ENCODE measurements at places on chromosomes 1 and 21.

- DNase-seq: no peak
Measured at GRCh38 chr1:217021956-217022355, 298.7 kb upstream of the ESRRG start.

DNA sequence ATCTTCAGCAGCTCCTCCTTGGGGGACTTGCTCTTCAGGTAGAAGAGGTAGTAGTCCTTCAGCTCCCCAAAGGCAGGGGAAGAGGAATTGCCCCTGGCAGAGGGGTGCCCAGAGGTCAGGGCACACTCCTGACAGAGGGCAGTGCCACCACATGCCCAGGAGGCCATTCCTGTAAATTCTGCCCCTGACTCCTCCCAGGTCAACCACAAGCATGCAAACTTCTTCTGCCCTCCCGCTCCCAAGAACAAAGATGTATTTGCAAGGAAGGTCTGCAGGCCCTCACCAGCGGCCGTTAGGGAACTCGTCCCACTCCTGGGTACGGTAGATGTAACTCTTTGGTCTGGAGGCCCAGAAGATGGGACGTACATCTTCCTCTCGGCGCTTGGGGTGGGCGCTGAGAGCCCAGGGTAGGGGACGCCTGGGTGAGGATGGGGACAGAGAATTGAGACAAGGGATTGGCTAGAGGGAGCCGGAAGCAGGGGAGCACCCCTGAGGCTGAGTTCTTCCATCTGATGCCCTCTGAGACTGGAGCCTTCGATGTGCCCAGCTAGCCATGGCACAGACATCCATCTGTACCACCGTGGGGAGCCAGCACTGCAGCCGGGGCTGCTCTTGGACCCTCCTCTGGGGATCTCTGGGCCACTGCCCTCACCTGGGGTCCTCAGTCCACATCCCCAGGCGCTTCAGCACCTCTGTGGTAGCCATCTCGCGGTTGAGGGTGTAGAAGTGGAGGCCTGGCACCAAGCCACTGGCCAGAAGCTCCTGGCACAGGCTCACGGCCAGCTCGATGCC is 11.1 kb downstream of the MTHFR start:
- DNase-seq: peak; percentile 57

GRCh38 chr1:198558402-198558801 is 17.9 kb upstream of the ATP6V1G3 start:
- no peak for DNase-seq

- no peak for DNase-seq
Measured at GRCh38 chr1:107016376-107016978, 40.0 kb upstream of the PRMT6 start.

- no peak for DNase-seq
Measured at GRCh38 chr1:200260597-200261335, 149.1 kb downstream of the ZNF281 start.

DNA sequence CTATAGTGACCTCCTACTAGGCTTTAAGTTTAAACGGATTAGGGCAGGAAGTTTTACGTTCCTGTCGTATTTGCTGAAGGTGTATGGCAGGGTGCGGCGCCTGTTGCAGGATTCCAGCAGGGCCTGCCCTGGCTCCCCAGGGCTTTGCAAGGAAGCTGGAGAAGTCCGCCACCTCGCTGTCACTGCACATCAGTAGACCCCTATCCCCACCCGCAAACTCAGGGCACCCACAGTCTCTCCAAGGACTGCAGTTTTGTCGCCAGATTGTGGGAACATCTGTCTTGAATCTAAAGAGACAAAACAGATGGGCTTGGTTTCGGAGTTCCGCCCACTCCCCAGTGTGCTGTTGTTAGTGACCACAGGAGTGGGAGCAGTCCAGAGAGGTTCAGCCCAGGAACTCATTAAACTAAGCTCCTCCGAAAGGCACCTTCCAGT is 110.8 kb downstream of the CDC7 start:
- no peak for DNase-seq

DNA sequence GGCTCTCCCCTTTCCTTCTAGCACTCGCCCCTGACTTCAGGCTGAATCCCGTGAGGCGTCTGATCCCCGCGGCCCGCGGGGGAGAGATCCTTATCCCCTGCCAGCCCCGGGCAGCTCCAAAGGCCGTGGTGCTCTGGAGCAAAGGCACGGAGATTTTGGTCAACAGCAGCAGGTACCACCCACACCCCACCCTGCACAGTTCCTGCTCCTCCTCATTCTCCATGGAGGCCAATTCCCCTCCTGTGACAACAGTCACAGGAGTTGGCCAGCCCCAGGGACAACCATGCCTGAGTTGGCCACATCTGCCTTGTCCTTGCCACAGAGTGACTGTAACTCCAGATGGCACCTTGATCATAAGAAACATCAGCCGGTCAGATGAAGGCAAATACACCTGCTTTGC is 20.0 kb downstream of the TMEM81 start:
- DNase-seq: peak; percentile 52

DNA sequence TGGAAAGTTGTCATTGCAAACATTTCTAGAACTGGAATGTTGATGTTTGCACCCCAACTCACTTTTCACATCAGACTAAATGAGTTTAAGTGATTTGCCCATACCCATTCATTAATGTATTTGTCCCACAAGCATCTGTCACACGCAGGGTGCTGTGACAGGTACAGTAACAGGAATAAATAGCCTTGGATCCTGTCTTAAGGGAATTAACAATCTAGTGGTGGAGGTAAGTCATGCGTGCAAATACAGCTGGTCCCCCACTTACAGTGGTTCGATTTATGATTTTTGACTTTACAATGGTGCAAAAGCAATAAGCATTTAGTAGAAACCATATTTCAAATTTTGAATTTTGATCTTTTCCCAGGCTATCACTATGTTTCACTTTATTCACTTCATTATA is 17.5 kb upstream of the PRDM2 start:
- DNase-seq: no peak

DNA sequence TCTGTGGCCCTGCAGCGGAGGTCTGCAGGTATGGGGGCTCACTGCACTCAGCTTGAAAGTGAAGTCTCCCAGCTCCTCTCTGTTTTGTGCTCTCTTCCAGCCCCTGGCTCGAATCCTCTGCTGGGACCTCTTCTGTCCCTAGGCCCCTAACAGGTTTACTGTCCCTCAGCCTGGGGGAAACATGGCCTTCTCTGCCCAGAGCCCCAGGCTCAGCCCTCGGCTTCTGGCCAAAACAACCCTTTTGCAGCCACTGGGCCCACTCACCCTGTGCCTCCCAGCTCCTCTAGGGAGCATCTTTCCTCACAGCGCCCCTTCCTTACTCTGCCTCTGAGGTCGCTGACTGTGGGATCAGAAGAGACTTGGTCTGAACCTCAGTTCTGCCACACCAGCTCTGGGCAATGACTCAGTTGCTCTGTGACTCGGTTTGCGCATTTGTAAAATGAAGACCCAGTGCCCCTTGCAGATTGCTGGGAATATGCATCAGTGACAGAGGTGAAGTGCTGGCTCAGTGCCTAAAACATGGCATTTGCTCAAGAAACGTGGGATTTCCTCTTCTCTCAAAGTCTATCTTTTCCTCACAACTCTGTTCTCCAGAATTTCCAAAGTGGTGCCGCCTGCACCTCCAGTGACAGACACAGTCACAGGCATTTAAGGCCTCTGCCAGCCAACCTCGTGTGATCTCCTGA is 26.5 kb upstream of the TENT5C start:
- DNase-seq: peak; percentile 65

DNA sequence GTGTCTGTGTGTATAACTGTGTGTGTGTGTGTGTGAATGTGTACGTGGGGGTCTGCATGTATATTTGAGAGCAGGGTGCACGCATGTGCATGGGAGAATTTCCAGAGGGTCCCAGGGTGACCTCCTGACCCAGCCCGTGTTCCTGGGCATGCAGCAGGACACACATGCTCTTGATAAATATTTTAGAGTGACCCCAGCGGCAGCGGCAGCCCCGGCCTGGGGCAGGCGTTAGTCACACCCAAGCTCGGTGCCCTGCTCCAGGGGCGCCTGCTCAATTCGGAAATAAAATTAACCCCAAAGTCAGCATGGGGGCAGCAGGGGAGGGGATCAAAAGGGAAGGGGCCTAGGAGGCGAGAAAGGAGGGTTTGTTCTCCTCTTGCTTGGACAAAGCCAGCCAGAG is 107.5 kb downstream of the PAX7 start:
- DNase-seq: no peak

GRCh38 chr1:218299416-218299815 is 14.3 kb downstream of the RRP15 start:
- no peak for DNase-seq

DNA sequence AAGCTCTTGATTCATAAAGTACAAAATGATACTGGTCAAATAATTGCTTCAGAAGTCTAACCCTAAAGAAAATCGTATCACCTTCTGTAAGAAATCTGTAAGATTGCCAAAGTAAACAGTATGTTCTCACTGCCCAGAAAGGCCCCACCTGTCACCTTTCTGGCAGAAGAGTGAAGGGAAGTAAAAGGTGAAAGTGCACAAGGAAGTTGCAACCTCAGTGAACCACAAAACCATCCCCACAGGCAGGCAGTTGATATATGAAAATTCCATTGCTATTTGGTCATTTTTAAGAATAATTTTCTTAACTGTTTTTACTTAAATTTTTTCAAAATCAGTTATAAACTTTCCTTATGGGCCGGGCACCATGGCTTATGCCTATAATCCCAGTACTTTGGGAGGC is 48.5 kb upstream of the FBXO28 start:
- DNase-seq: no peak

DNA sequence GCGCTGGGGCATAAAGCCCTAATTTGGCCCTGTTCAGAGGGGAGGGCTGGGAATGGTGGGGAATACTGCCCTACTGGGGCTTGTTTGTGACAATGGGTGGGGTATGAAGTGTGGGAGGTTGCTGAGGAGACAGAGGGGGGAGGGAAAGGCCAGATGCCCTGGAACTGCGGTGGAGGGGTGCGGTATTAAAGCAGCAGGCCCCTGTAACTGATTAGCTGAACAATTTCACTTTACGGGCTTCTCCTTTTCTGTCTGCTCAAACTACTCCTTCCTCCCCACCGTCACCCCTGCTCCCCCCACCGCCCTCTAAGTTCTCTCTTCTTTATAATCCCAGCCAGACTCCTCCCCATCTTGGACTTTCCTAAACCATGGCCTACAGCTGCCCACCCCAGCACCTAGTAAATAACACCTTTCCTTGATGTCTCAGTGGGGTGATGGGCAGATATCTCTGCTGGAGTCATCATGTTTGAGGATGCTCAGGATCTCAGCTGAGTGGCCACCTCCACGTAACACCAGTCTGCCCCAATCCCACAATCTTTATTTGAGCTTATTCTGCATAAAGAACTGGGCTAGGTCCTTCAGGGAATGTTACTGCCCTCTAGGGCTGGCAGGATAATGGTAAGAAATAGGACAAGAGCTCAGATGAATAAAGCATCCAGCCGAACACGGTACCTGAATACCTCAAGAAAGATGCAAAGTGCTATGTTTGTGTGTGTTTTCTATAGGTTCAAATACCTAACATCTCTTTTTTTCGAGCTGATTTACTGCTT is 33.5 kb downstream of the XCL1 start:
- DNase-seq: no peak

- no peak for DNase-seq
Measured at GRCh38 chr1:219506473-219506899, 106.4 kb downstream of the ZC3H11B start.

DNA sequence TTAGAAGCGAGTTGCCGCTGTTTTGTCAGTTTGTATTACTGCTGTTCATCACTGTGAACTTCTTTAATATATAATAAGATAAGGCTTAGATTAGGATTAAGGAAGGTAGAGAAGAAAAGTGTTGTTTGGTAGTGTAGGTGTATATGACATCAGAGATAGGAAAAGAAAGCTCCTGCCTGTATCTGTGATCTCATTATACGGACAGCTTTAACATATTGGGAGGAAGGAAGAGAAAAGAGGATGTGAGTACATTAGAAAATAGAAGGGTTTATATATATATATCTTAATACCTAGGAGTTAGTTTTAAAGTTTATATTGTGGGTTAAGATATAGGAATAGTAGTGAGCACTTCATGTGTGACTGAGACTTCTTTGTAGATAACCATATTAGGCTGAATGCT is 71.0 kb downstream of the RALGPS2 start:
- no peak for DNase-seq

DNA sequence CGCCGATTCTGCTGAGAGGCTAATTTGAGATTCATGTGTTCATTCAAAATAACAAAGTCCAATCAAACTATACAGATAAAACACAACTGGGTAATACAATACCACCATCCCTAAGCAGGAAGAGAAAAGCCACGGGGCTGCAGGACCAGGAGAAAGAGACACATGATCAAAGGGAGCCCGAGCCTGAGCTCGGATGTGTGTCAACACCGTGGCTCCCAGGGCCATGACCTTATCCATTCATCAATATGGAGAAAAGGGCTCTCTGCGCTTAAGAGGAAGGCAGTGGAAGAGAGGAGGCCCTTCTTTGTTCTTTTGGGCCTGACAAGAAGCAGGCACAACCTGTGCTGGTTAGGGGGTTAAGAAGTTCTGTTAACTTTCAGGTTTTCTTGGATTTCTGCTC is 56.7 kb downstream of the HUNK start:
- no peak for DNase-seq

DNA sequence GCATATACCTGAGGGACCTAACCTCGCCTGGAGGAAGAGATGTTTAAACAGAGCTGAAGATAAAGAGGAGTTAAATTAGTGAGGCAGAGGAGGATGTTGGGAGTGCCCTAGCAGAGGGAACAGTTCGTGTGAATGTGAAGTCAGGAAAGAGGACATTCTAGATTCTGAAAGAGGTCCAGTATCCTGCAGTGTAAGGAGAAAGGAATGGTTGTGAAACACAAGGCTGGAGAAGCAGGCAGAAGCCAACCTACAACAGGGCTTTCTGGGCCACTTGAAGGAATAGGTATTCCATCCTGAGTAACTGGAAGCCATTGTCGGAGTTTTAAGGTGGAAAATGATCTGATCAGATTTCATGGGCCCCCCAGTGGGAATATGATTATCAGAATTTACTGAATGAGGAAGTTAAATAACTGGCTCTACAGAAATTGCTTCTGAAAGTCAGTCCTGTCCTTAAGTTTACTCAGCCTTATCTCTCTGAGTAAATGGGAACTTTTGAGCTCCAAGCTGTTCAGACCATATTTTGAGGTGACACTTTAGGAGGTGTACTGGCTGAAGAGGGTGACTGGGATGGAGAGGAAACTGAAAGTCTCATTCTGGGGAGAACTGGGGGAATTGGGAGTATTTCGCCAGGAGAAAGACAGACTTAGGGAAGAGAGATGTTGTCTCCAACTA is 24.4 kb upstream of the FAAH start:
- DNase-seq: no peak

DNA sequence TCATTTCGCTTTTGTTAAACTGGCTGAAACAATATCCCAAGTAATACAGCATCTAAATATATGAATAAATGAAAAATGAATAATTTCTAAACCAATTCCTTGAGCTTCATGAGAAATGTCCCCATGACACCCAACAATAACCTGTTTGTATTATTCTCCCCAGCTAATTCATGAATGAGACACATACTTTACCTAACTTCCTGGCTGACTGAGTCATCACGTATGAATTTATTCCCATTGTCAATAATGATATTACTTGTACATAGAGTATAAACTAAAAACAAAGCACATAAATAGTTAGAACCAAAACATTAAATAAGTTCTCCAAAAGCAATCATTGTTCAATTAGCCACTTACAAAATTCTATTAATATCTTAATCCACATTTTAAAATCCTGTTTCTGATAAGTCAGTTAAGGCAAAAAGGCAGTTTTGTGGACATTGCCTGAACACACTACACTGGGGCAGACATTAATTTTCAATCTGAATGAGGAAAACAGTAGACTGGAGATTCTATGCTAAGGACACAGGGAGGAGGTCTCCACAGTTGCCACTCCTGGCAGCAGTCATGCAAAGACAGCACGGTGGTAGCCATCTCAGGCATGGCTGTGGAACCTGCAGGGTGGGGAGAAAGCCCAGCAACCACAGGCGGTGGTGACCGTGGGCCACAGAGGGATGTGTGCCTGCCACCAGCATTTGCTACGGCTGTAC is 48.2 kb downstream of the SLC9C2 start:
- no peak for DNase-seq
